HL-60 (cell line): ENCODE measurements at places on chromosomes 6 and 20.
A peak's percentile ranks its signal among the peaks of the same experiment; 100 is the strongest.

- peak; percentile 44 for DNase-seq
Measured at GRCh38 chr6:105884426-105884825, 201.7 kb upstream of the PRDM1 start.

DNA sequence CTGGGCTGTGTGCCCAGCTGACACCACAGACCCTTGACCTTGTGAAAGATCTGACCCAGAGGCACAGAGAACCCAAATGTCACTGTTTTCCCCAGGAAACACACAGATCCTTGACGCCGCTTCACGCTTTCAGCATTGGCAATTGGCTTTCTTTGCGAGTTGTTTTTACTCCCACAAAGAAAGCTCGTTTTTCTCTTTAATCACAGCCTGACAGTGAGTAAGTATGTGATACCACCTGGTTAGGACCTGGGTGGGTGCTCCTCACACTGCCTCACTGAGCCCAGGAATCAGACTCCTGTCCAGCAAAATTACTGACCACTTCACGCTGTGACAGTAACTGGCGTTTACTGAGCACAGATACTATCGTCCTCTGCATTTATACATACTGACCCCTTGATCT lies 13.0 kb downstream of the RPL10A start:
- no peak for DNase-seq

GRCh38 chr6:133992992-133993680 lies 40.1 kb downstream of the TBPL1 start:
- DNase-seq = no peak

- no peak for DNase-seq
Measured at GRCh38 chr20:10806539-10806938, 132.7 kb upstream of the JAG1 start.

DNA sequence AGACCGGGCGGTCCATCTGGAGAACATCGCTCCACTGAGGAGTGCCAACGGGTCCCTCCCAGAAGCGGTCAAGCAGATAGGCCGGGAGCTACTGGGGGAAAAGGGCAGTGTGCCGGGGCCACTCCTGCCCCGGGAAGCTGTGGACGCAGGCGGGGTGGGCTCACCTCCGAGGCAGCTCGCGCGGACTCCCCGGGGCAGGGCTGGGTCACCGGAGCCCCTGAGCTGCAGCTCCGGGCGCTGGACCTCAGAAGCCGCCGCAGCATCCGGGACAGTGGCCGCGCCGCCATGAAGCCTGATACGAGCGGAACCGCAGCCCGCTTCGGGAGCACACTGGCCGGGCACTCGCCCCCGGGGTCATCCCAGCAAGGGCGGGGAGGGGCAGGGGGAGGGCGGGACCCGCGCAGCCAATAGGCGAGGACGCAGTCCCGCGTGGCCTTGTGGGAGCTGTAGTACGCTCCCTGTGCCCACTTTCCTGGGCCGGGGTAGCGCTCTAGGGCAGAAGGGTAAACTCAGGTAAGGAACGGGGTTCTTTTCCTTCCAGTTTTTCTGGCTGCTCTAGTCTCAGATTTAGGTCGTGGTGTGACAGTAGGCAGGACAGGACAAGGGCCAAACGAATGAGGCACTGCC lies at the start of gene MOCS1:
Gene MOCS1 (minus strand): TSS at position 332 of the 627 bp plus-strand sequence. CDS start 45 bp downstream, at position 287.
- no peak for DNase-seq

DNA sequence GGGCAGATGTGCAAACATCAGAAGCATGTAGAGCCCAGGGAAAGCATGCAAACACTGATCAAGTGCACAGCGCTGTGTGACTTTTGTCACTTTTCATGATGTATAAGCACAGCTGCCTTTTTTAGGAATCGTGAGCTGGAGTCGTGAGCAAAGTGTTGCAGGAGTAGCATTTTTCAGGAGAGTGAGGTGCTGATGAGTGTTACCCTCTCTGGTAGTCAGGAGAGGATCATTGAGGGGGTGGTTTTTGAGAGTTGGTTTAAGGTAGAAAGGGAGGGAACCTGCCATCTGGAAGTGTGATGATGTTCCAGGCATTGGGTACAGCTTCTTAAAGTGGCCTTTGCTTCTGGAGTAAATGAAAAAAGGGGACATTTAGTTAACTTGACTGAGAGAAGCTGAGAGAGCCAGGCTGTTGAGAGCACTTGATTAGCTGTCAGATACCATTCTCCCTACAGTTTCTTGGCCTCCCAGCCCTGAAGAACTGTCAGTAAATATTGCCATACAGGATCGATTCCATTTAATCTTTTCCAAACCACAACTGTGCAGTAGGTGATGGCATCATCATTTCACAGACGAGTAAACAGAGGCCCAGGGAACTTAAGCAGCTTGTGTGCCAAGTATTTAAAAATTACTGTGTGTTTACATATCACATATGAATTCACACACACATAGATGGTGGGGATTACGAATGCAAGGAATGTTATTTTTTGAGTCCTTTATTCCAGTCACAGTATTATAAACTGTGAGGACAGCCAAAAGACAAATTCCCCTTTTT lies 28.9 kb downstream of the TPD52L1 start:
- no peak for DNase-seq
